ENCODE measurements at places on chromosomes 5 and 9.

- no peak for DNase-seq
Observed at GRCh38 chr5:180818677-180819341, 16.2 kb upstream of the MGAT1 start.

- DNase-seq: no peak
Observed at GRCh38 chr5:114369680-114370417, 8.0 kb downstream of the KCNN2 start.

DNA sequence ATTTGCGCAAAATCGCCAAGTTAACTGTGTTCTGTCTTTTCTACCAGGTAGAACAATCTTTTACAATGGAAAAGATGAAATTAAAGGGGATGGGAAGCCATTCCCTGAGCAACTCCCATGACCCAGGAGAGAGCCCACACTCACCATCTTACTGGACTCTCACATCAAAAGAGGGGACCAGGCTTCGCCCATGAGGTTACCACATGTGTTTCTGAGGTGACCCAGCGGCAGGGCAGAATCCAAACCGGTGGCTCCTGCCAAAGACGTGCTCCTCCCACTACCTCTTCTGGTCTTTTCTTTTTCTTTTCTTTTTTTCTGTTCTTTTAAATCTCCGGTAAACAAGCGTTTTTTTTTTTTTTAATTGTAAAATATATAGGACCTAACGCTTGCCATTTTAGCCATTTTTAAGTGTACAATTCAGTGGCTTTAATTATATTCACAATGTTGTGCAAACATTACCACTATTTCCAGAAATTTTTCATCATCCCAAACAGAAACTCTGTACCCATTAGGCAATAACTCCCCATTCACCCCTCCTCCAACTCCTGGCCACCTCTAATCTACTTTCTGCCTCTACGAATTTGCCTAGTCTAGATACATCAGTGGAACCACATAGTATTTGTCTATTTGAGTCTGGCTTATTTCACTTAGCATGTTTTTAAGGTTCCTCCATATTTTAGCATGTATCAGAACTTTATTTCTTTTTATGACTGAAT, 19.3 kb downstream of the PTPN3 start:
- DNase-seq: no peak

- DNase-seq: no peak
Observed at GRCh38 chr9:131304676-131305355, 15.3 kb downstream of the PLPP7 start.

DNA sequence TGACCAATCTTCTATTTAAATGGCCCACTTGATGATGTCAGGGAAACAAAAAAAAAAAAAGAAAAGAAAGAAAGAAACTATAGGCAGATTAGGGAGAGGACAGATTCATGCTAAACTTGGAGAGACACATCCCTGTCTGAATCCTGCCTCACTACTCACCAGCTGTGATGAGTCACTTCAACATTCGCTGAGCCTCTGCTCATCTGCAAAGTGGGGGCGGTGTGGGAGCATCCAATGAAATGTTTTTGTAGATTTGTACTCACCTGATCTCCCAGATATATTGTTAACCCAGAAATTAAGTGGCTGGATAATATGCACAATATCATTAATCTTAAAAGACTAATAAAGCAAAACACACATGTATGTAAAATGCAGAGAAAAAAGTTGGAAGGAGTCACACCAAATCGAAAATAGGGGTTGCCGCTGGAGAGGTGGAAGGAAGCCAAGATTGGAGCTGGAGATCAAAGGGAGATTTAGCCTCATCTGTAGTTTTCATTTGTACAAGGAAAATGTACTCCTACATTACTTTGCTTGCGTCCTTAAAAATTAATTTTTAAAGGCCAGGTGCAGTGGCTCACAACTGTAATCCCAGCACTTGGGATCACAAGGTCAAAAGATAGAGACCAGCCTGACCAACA, 17.0 kb upstream of the ERGIC1 start:
- peak; percentile 61 for DNase-seq

DNA sequence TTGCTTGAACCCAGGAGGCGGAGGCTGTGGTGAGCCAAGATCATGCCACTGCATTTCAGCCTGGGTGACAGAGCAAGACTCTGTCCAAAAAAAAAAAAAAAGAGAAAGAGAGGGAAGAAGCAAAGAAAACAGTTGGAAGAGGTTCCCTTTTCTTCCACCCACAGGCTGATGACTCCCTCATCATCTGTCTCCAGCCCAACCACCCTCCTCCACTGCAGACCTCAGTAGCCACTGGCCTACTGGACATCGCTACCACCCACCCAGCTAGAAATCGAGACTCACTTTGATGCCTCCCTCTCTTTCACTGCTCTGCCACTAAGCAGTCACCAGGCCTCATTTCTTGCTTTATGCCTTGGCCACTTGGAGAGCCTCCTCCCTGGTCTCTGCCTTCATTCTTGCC, 71.2 kb downstream of the NIPSNAP3B start:
- DNase-seq: peak; percentile 97

GRCh38 chr9:70052768-70053167, 9.1 kb downstream of the MAMDC2 start:
- no peak for DNase-seq

DNA sequence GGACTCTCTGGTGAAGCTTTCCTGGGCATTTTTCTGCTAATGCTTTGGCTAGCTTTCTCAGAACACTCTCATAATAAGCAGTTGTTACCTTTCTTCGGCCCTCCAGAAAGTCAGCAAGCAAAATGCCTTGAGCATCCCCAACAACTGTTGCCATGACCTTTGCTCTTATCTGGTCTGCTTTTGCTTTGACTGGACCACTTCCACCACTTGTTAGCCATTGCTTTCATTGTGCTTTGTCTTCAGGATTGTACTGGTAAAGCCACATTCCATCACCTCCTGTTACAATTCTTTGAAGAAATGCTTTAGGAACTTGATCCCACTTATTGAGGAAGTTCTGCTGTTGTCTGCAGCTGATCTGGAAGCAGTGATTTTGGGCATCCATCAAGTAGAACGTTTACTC, 35.7 kb downstream of the RAD50 start:
- DNase-seq: no peak

DNA sequence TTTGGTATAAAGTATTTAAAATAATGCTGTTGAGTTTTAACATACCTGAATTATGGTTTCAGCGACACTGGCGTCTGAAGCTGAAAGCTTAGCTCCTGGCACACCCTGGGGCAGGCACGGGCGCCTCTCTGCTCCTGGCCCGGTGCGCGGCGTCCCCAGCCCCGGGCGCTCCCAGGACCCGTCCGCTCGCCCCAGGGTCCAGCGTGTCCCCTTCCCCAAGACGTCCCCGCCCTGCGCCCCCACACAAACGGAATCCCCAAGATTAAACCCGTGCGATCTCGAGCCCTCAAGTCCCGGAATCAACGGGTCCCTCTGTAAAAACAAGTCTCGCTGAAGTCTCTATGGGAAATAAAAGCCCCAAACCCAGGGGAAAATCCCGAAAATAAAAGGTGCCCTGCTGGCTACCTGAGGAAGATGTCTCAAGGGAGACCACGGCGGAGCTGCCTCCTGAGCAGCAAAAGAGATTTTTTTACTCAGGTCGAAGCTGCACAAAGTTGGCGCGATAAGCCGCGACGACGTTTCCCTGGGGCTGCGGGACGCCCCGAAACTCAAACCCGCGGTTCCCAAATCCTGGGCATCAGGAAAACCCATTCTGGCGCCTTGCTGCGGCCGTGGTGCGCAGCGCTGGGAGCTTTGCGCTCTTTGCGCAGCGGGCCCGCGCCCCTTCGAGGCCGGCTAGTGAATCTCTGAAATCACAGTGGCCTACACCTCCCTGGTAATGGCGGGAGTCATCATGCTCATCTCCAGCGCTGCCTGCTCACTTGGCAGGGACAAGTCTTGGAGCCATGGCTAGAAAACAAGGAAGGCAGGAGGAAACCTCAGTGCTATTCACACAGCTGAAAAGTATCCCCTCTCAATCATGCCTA, 6.3 kb upstream of the IFNA8 start:
- no peak for DNase-seq

DNA sequence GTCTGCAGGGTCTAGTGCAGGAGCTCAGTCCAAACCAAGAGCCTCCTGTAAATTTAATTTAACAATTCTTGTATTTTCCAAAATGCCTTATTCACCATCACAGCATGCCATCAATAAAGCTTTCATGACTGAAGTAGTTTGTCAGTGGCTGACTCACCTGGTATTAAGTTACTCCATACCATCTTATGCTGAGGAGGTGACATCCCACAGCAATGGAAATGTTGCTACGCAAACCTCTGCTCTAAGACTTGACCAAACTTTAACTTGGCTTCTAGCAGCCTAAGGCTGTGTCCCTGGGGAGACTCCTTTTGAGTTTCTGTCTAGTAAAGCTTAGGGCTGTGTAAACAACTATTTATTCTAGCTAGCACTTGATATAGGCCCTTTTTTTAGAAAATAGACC, 1231.3 kb upstream of the CDH18 start:
- DNase-seq: no peak

GRCh38 chr5:171221916-171222315, 87.1 kb upstream of the TLX3 start:
- no peak for DNase-seq
